Left colon (tissue), 2 donors: ENCODE measurements at places on chromosomes 6 and 20.

GRCh38 chr6:168999392-168999791 is 254.3 kb downstream of the THBS2 start:
- DNase-seq, result peak; percentile 24

DNA sequence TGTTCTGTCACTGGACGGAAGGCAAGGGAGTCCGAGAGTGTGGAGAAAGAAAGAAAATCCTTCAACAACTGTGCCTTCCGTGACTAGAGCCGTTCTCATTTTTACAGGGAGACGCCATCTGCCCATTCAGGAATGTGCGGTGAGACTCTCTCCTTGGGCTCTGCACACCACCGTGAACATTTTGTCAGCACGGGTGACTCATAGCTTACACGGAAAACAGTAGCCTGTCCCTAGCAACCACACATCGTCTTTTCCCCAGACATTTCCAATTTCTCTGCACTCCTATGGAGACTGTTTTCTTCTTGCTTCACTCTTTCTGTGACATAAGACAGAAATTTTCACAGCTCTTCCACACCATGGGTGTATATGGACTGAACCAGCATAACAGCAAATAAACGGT is 55.1 kb downstream of the TBXT start:
- no peak for DNase-seq

DNA sequence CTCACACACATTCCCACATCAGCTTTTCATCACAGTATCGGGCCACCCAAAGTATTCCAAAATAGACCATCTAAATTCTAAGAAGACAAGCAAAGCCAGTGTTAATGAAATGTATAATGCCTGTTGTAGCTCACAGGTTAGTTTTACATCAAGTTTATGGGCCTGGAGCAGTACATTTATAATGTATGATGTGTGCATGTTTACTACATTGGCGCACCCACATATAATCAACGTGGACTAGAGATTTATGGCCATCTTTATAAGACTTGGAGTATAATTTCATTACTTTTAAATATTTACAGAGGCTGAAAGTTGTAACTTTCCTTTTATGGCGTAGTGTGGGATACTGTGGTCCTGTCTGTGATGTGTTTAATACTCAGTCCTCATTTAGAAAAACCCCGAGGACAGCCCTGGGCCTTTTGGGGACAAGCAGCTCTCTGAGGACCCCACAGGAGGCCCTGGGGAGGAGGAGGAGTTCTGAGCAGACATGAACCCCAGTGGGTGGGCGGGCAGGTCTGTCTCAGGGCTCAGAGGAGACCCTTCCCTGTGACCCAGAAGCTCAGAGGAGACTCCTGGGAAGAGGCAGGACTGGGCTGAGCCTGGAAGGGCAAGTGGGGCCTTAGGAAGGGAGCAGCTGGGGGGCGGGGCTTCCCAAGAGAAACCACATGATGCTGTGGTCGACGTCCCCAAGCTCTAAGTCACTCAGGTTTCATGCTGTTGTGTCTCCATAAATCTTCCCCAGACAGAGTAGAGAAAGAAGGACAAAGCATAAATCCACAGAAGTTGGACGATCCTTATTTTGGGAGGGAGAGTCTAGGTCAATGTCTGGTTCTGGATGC is 232.1 kb downstream of the PREX1 start:
- peak; percentile 35 for DNase-seq

GRCh38 chr6:2617729-2618128 is 133.0 kb downstream of the MYLK4 start:
- no peak for DNase-seq

GRCh38 chr20:52918311-52918710 is 53.8 kb upstream of the TSHZ2 start:
- DNase-seq, result no peak

- DNase-seq, result no peak
These were observed 950.9 kb downstream of the KIF16B start for GRCh38 chr20:15622368-15622767.

DNA sequence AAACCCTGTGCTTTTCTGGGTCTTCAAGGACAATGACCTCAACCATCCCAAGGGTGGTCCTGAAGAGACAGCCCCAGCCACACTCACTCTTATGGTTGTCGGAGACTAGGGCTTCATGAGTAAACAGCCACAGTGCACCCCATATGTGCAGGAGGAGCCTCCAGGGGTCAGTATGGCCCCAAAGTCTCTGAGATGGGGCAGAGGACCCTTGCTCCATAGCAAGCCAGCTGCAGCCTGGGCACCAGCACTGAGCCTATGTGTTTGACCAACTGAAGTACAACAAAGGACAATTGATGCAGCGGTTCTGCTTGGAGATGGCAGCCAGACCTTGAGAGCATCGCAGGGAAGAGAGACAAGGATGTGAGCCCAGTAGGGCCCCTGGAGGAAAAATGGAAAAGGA is 112.2 kb downstream of the LRFN2 start:
- no peak for DNase-seq

GRCh38 chr6:112640891-112641290 is 293.8 kb downstream of the RFPL4B start:
- DNase-seq, result no peak

- DNase-seq, result no peak
These were observed 302.9 kb downstream of the CDKAL1 start for GRCh38 chr6:20837189-20837588.

- DNase-seq, result peak; percentile 81
These were observed 425 bp downstream of the FOXA2 start for GRCh38 chr20:22583773-22584521.

- DNase-seq, result no peak
These were observed 199.7 kb upstream of the SIM1 start for GRCh38 chr6:100664274-100665040.

DNA sequence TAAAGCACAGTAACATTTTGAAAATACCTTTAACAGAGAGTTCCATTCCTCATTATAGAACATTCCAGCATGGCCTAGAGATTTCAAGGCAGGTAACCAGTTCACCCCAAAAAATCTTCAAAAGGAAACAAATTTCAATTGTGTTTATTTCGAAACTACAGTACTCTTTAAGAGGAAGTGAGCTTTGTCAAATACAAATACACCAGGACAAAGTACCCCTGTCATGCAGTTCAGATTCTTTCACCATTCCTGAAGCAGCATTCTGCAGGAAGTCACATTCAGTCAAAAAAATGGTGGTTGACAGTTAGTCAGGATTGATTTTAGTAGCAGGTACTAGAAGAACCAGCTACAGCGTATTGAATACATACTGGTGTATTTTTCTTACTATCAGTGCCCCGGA is 89.6 kb upstream of the RIN2 start:
- no peak for DNase-seq

- no peak for DNase-seq
These were observed 13.4 kb upstream of the NANP start for GRCh38 chr20:25637247-25637646.
